Cardiac muscle cell (in vitro differentiated cells and primary cell): ENCODE measurements at places on chromosomes 3 and 15.

DNA sequence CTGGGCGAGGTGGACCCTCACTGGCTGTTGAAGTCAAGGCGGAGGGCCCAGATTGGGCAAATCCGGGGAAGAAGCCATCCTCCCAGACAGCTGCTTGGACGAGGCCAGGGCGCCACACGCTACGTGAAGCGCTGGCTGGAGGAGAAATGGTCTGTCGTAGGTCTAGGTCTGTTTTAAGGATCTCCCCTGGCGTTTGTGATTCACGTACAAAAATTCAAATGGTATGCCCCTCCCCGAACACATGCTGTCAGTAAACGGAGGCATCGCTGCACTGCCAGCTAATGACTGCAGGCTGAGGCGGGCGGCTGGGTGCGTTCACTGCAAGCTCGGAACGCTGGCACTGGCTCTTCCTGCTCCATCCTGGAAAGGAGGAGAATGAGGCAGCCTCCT lies 69.9 kb downstream of the EPHB3 start:
- DNase-seq, result no peak

- peak; percentile 84 for DNase-seq
These were observed 164.8 kb downstream of the ERC2 start for GRCh38 chr3:56303487-56303886.

DNA sequence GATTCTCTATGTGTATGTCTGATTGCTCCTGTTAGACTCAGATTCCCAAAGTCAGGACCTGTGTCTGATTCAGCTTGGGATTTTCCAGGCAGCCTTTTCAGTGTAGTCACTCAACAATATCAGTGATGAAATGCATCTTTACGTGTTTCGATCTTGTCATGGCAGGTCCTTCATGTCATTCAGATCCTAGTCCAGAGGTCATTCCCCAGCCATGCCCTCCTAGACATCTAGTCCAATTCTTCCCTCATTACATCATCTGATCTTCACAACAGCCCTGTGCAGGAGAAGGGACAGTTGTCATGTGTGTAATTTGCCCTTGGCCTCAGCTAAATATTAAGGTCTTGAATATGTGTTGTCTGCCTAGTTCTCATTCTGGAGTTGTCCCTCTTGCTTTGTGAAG lies 153.2 kb upstream of the NR2E3 start:
- DNase-seq, result no peak

DNA sequence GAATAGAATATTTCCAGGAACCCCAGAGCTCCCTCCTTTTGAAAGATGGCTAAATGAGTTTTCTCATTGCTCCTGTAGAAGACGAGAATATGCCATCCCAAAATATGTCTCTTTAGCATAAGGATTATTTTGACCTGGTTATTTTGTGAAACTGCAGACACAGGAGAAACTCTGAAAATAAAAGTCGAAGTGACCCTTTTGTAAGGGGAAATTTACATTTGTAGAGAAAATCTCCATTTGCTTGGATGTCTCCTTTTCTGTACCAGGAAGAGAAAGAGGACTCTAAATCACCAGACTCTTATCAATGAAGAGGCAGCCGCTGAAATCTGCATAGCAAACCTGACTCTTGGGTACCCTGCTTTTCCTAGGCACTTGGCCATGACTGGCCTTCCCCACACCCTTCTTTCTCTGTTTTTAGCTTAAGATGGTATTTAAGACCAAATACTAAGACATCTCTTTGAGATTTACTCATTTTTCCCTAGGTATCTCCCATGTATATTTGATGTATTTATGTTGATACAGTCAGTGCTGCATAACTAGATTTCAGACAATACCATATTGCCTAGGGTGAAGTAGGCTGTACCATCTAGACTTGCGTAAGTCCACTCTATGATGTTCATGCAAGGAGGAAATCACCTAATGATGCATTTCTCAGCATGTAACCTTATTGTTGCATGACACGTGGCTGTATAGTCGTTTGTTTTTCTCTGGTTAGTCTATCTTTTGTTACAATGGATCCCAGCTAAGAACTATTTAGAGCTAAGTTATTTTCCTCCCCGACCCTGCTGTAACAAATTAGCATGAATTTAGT lies 98.2 kb upstream of the UBE3A start:
- DNase-seq, result no peak
